Inflammatory macrophage treated with lipopolysaccharide for 4 hours (primary cell): ENCODE measurements at places on chromosomes 12 and 14.

GRCh38 chr14:100292776-100293461, 13.3 kb downstream of the SLC25A29 start:
- no peak for DNase-seq

DNA sequence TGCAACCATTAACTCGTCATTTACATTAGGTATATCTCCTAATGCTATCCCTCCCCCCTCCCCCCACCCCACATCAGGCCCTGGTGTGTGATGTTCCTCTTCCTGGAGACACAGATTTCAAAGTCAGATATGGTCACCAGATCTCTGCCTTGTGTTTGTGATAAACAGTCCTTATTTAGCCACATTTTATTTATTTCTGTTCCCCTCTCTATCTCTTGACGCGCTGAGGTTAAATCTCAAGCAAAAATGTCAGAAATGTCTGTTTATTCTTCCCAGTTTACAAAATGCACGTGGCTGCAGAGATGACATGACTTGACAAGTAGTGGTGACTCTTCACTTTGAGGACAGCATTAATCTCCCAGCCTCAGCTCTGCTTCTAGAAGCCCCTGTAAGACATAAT, 11.5 kb upstream of the RASSF3 start:
- peak; percentile 34 for DNase-seq

- no peak for DNase-seq
Measured at GRCh38 chr14:78308079-78308478, 137.9 kb downstream of the NRXN3 start.

- peak; percentile 18 for DNase-seq
Measured at GRCh38 chr12:19244312-19244711, 114.8 kb downstream of the PLEKHA5 start.

DNA sequence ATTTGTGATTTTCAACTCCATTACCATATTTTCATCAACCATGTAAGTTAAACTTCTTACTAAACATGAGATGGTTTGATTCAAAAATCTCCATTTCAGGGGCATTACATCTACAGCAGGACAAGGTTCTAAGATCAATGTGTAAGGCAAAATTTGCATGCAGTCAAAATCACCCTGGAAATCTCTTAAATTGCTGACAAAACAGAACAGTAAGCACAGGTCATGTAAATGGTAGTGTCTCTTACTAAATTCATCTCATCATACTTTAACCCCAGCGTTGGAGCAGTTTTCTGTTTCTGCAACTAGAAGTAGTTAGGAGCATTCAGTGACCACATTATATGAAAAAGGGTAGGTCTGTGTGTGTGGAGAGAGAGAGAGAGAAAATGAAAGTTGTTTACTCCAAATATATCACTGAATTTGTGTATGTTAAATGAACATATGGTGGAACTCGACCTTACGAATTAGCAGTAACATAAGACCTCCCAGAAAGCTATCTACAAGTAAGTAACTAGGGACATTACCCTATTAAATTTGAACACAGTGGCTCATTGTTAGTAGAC, 227.5 kb downstream of the SSPN start:
- no peak for DNase-seq

- no peak for DNase-seq
Measured at GRCh38 chr12:106581543-106582248, 1.1 kb upstream of the RFX4 start.

DNA sequence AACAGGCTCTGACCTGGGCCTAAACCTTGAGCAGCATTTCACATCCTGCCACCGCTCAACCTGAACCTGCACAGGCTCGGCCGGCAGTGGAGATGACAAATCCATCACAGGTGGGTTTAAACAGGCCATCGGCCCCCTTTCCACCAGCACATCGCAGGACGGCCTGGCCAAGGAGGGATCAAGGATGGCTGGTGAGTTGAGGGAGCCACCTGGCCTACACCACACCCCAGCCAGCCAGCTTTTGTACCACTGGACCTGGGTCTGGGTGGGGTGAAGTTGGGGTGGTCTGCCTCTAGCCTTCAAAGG, 14.2 kb downstream of the MMAB start:
- DNase-seq, result no peak

DNA sequence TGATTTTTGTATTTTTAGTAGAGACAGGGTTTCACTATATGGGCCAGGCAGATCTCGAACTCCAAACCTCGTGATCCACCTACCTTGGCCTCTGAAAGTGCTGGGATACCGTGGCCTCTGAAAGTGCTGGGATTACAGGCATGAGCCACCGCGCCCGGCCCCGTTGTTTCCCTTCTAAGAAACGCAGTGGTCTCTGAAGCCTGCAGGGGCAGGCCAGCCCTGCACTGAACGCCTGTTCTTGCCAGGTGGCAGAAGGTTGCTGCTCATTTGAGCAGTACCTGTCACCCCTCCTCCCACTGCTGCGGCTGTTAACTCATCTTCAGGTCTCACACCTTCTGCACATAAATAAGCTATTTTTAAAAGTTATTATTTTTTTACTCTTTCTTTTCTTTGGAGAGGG, 24.3 kb downstream of the GPRC5A start:
- no peak for DNase-seq

DNA sequence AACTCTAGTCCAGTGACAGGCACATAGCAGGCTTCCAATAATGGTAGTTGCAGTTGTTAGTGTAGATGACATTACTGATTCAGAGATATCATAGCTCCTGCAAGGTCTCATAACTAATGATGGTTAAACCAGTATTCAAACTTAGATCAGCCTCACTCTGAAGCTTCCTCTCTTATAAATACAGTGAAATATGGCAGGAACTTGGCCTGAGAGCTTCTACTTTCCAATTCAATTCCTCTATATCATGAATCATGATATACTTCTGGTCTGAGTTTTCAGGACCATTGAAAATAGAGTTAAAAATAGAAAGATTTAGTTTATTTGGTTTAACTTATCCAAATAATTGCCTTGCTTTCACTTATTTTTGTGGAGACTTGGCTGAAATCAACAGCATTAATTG, 167.5 kb upstream of the NOVA1 start:
- DNase-seq, result no peak

- no peak for DNase-seq
Measured at GRCh38 chr12:131894981-131895639, 688 bp downstream of the ULK1 start.

DNA sequence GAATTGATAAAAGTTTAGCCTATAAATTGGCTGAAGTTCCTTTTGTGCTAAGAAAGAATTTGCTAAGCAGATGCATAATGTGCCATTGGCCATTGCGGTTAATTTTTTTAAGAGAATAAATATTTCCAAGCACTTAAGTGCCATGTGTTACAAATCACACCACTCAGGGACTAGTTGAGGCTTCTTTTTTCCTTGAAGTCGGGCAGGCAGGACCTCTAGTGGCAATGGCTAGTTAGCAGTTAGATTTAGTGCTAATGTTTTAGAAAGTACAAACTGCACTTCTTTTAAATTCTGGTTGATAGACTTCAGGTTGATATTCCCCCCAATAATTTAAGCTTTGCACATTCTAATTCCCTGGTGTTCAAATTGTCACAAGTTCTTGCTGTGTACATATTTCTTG, 294.3 kb downstream of the APAF1 start:
- no peak for DNase-seq

DNA sequence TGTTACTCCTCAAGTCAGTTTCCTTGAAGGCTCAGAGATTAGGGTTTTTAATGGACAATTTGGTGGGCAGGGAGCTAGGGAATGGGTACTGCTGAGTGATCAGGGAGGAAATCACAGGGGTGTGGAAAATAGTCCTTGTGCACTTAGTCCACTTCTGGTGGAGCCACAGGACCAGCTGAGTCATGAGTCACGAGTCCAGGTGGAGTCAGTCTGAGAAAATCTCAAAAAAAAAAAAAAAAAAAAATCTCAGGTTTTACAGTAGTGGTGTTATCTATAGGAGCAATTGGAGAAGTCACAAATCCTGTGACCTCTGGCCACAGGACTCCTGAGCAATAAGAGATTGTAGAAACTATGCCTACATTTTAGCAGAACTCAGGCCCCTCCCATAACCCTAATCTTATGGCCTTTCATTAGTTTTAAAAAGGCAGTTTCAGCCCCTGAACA, 28.2 kb upstream of the AMN1 start:
- DNase-seq, result peak; percentile 46

DNA sequence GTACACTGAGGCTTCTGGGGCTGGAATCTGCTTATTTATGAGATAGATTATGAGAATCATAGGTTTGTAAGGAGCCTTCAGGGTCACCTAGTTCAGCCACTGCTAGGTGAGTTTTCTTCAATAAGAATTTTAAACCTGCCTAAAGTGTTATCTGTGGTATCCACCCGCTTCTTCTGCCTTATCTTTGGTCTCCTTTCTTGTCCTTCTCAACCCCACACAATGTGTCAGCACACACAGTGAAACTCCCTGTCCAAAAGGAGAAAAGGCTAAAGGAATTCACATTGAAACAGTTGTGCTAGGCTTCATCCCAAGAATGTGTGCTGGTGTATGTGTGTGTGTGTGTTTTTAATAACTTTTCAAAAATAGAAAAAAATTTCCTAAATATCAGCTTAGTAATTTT, 259.3 kb upstream of the BTG1 start:
- no peak for DNase-seq

DNA sequence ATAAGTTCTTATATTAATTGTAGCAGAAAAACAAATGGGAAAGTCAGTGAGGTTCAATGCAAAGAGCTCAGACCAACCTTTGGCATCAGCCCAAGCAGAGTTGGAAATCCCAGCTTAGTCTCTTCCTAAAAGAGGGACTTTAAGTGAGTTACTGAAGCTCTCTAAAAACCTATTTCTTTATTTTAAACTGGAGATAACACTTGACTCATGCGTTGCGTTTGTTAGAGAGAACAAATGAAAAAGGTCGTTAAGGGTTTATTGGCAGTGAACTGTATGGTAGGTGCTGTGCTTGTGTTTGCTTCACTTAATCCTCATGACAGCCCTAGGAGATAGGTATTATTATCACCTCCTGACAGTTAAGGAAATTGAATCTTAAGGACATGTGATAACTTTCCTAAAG, 396.5 kb downstream of the RAD51B start:
- no peak for DNase-seq

GRCh38 chr14:105073720-105074600, 8.7 kb upstream of the GPR132 start:
- DNase-seq, result no peak

DNA sequence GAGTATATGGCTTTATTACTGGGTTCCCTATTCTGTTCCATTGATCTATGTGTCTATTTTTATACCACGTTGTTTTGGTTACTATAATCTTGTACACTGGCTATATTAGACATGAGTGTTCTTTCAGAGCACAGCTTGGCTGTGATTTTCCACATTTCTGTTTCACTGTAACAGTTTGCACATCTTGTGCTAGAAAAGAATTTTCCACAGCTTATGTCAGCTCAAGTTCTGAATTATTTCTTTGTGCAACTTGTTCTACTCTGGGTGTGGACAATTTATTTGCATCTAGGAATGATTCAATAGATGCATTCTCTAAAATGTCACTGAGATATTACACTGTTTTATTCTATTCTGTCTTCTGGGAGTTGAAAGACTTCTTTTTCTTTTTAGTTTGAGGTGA, 28.4 kb upstream of the OR5AU1 start:
- DNase-seq, result no peak

DNA sequence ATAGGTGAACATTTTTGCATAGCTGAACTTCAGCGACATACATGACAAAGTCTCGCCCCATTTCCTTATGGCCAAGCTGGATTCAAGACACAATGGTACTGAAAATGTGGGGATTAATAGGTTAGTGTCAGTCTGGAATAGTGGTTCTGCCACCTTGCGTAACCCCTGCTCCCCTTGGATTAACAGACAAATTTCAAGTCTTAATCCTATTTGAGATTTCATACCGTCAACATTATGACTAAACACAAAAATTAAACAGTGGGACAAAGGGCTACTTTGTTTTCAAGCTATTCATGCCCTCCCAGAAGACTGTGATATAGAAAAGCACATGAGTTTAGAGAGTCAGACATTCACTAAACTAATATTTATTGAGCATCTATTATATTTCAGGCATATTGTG, 138.9 kb upstream of the HIF1A start:
- no peak for DNase-seq
